Right atrium auricular region (tissue), 2 donors: ENCODE measurements at places on chromosomes 11 and 22. TPM values are rescaled to one million over a fixed set of nuclear protein-coding genes. Genes with fewer than 3 reads are reported as not detected.

GRCh38 chr22:36384766-36385481 is 2.8 kb downstream of the MYH9 start:
- no peak for DNase-seq

DNA sequence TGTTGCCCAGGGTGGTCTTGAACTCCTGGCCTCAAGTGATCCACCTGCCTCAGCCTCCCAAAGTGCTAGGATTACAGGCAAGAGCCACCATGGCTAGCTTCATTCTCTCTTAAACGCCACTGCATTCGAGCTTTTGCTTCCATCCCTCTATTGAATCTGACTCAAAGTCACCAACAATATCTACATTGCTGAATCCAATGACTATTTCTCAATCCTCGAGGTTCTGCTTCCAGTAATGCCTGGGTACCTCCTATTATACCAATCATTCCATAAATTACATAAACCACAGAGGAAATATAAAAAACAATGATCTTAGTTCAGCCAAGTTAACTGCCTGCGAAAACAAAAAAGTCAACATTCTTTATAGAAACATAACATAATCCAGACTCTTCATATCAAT is 11.9 kb upstream of the NXF1 start:
- no peak for DNase-seq

- peak; percentile 23 for DNase-seq
Observed at GRCh38 chr11:48104568-48104924, 112.1 kb upstream of the OR4B1 start.

GRCh38 chr11:45906096-45906682 is 882 bp downstream of the FREY1 start:
- no peak for DNase-seq

- DNase-seq: no peak
Observed at GRCh38 chr11:13216019-13216710, 61.4 kb upstream of the BMAL1 start.

DNA sequence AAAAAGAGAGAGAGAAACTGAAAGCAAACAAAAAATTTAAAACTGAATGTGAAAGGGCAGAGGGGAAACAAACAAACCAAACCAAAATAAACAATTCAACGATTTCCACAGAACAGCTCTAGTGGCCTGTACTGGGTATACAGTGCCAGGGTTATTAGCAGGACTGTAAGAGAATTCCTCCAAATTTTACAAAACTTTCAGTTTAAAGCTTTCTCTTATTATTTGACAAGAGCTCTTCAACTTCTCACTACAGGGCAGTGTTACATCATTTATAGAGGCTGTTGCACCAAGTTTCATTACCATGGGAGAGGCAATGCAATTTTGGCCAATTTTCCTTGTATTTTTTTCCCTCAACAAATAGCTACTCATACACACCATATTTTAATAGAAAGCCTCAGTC is 44.3 kb upstream of the CLPB start:
- DNase-seq: no peak

DNA sequence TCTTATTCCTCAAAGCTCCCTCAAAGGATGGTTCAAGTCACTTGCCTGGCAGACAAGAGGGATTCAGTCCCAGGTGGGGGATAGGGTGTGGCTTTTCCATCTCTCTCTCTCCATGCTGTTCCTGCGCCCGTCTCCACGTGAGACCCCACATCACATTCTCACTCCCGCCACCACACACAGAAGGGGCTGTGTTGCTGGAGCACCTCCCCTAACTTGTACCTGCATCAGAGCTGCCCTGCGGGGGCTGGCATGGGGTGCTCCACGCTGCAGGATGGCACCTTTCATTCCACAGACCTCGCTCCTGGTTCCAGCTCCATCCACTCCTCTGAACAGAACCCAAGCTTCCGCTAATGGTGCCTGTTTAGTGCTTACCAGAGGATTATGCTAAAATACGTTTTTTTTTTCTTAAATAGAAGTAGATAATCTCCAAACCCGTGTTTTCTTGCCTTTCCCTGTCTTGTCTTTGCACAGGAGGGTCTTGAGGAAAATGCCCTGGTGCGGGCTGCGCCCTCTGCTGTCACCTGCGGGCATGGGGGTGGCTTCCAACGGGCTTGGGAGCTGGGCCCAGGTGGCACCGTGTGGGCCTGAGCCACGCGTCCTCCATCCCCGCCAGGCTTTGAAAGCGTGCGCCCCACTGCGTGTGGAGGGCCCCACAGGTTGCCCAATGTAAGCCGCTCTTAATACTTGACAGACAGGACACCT is 985.6 kb downstream of the BRD1 start:
- DNase-seq: no peak

- DNase-seq: no peak
Observed at GRCh38 chr11:9158898-9159391, 67.5 kb upstream of the SCUBE2 start.

DNA sequence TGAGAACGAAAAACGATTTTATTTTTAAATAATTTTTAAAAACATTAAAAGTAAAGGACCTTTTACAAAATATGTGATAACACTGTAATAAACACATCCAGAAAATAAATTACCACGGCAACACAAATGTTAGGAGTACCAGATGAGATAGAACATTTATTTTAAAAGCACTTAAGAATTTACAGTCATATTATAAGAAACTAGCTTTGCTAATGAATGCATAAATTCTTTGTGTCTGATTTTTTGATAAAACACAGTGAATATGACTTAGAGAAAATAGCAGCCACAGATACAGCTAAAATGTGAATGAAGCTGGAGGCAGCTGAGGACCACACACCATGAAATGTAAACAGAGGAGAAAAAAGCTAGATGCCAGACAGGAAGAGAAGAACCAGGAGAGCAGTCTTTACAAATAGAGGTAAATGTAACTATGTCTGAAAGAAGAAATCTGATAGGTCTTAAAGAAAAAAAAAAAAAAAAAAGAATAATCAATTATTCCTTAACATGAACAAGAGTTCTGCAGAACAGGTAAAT is 14.6 kb downstream of the CCDC34 start:
- no peak for DNase-seq

DNA sequence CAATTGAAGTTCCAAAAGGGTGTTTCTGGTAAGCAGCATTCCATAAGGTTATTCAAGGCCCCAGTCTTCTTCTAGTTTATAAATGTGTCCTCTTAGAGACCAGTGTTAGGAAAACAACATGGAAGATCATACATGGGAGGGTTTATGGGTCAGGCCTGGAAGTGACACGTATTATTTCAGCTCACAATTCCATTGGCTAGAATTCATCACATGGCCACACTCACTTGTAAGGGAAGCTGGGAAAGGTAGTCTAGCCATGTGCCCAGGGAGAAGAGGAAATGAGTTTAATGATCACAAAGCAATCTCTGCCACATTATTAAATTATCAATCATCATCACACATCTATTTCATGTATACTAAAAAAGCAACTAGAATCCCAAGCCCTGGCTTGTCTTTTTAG is 181.7 kb upstream of the TBCEL start:
- no peak for DNase-seq

GRCh38 chr11:106785913-106786650 is 232.2 kb downstream of the GUCY1A2 start:
- DNase-seq: no peak

DNA sequence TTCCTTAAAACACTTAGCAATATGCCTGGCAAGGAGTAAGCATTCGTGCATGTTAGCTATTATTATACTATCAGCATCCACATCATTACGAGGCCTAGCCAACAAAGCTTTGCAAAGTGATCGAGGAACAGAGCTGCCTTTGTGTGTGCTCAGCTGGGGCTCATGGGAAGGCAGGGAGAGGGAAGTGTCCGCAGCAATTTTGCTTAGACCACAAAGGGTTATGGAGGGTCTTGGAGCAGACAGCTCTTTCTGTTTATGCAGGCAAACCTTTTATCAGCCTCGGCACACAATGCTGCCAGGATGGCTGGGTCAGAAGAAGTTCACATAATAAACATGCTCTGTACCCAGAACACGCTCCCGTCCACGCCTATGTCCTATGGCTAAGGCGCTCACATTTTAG is 10.9 kb upstream of the DKK3 start:
- no peak for DNase-seq

- no peak for DNase-seq
Observed at GRCh38 chr11:116271479-116271878, 501.3 kb downstream of the BUD13 start.

DNA sequence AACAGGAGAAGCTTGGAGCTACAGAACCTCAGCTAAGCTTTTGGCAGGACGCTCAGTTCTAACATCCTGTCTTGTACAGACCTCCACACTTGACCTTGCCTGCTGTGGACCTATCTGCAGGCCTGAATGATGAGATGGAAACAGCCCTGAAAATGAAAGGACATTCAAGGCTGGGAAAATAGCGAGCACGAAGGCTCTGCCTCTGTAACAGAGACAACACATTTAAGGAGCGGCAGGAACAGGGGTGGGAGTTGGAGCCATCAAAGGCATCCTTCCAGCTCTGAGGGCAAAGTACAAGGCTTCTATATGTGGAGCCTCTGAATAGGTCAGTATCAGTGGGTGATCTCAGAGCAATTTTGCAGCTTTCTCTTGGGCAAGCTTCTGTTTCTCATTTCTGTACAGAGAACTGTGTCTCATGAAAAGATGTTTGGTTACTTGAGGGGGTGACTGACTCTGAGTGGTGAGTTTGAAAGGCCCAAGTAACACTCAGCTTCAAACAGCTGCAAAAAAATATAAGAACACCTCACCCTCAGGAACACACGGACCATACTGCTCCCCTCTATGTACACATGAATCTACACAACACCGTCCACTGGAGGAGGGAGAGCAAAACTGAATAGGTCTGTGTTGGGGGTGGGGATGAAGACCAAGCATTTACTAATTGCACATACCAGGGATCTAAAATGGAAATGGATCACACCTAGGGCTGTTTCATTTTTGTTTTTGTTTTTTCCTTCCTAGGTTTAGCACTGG is 101.6 kb downstream of the CCDC81 start:
- DNase-seq: no peak

GRCh38 chr11:96063053-96063452 is 139.1 kb upstream of the MTMR2 start:
- no peak for DNase-seq

GRCh38 chr11:79090191-79090705 is 350.6 kb downstream of the TENM4 start:
- no peak for DNase-seq

DNA sequence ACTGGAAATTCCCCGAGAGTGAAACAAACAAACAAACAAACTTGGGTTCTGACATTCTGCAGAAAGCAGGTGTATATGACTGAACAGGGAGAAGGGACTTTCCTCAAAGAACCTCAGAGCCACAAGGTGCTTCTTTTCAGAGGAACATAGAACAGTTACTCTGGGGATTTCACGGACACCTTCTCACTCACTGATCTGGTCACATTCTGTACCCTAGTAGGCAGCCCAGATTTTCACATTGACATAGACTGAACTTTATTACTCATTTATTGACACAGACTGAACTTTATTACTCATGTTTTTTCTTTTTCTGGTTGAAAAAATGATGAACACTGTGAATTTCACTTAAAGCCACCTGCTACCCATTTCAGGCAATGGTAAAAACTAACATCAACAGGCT is 263.0 kb downstream of the OPCML start:
- no peak for DNase-seq

DNA sequence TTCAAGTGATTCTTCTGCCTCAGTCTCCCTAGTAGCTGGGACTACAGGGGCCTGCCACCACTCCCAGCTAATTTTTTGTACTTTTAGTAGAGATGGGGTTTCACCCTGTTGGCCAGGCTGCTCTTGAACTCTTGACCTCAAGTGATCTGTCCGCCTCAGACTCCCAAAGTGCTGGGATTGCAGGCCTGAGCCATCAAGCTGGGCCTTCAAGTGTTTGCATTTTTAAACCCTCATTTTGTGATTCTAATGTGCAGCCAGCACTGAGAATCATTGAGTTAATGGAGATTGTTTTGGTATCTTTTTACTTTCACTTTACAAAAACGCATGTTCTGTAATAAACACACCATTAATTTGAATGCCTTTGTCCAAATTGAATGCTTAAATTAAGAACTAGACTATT is 3.4 kb downstream of the TYR start:
- DNase-seq: no peak

DNA sequence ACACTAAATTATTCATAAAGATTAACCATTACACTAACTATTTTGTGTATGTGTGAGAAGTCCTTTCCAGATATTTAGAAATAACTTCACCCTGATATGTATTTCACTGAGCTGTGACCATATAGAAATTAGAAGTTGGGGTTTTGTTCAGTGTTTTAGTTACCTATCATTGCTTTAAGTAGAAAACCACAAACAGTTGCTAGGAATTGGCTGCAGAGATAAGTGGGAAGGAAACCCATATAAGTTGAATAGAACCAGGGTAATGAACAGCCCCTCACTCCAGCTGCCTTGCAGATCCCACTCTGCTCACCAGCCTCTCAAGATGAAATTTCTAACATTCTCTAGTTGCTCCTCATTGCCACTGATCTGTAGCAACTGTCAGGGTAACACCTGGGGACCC is 10.3 kb downstream of the SRSF8 start:
- DNase-seq: no peak

DNA sequence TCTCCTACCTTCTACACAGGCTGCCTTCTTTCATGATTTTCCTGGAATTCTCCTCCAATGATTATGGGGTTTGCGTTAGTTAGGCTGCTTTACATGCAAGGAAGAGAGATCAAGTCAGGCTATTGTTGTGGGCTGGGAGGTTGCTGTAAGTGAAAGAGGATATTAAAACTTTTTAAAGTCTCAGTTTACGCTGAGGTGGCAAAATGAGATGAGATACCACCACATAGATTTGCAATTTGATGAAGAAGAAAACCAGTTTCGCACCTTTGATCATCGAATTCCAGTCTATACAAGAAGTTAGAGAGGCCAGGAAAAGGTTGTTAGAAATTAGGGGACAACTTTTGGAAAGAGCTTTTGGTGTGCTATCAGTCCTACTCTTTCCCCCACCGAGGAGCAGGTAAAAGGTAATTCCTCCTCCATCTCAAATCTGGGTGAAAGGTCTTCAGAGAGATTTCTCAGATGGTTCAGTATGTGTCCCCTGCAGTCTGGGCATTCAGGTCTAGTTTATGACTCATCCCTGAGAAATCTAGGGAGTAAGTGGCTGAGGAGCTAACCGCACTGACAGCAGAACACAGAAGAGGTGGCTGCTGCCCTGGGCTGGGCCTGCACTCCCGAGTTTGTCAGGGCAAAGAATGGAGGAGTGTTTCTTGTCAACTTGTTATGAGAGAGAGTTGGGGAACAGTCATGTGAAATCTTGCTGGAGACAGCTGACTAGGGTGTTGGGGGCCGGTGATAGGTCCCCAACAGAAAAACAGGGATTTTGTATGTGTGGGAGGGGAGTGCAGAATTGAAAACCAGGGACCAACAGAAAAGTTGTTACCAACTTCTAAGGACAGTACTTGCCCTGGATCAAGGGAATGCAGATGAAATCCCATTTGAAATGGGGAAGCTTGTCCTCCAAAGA is 34.7 kb downstream of the CCDC83 start:
- DNase-seq: no peak

OR5W2 gene
- total RNA-seq: not detected

MS4A3 gene
- total RNA-seq: not detected

MIAT gene
- 0.19 TPM for total RNA-seq

YAP1 gene
- 135 TPM for total RNA-seq

CEND1 gene
- 1.1 TPM for total RNA-seq

GSTT2B gene
- 9.1 TPM for total RNA-seq

NRGN gene
- total RNA-seq: 2.2 TPM

CDCA5 gene
- 0.52 TPM for total RNA-seq

OLFML1 gene
- 4.6 TPM for total RNA-seq

ISX gene
- not detected for total RNA-seq

NTM gene
- 44.7 TPM for total RNA-seq

DLG2 gene
- 6.7 TPM for total RNA-seq

FOXR1 gene
- total RNA-seq: not detected
